ENCODE measurements at places on chromosomes 7 and 10.

- DNase-seq, result no peak
Observed at GRCh38 chr10:127910464-127910770, 3.5 kb downstream of the PTPRE start.

GRCh38 chr10:19906108-19906791 is 90.0 kb downstream of the PLXDC2 start:
- DNase-seq, result no peak

DNA sequence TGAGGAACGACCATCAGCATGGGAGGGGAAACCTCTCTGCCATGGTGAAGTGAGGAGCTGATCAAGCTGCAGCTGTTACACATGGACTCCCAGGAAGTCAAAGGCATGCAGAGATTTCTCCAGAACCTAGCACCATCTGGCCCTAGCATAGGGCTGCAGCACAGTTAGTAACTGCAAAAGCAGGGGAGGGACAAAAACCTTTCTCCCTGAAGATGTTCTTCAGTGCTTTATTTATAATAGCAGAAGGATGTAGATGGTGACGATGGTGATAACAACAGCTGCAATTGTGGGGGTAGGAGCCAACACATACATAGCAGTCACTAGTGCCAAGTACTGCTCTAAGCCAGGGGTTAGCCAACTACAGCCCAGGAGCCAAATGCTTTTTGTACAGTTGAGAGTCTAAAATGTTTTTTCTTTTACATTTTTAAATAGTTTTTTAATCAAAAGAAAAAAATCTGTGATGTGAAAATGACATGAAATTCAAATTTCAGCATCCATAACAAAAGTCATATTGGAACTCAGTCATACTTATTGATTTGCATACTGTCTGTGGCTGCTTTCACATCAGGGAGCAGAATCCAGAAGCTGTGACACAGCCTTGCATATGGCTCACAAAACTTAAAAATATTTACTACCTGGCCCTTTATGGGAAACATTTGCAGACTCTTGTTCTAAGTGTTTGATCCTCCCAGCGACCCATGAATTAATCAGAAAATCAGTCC is 299.5 kb downstream of the ELMO1 start:
- DNase-seq, result no peak

DNA sequence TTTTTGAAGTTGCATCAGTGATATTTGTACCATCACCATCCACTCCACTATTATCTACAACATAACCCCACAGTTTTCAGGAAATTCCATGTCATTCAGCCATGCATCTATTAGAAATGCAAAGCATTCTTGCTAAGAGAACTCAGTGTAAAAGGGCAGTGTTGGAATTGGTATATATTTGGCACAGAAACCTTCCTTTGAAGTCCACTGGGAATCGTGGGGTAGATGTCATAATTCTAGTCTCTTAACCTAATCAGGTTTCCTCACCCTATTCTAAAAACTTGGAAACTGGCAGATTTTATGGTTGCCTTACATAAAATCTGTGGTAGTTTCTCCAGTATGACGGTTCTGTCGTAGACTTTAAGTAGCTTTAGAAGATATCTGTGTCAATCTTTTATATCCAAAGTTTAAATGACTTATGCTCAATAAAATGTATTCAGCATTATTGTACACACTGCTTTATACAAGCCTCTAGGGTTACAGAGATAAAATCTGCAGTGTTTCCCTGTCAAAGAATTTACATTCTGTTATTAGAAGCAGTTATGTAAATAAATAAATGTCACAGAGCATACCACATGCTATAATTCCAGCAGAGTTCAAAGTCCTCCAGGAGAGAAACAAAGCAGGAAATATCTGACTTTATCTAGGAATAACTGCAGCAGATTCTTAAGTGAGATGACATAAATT is 704.4 kb upstream of the CELF2 start:
- DNase-seq, result no peak

- DNase-seq, result no peak
Observed at GRCh38 chr7:43560742-43561330, 22.1 kb upstream of the STK17A start.

GRCh38 chr10:86049442-86049841 is 317.2 kb downstream of the GRID1 start:
- DNase-seq, result no peak

- DNase-seq, result no peak
Observed at GRCh38 chr7:108515013-108515412, 10.9 kb downstream of the PNPLA8 start.

- DNase-seq, result no peak
Observed at GRCh38 chr10:59829601-59830000, 76.3 kb upstream of the MRLN start.
